ENCODE measurements at places on chromosomes 3 and 15. TPM values are rescaled to one million over a fixed set of nuclear protein-coding genes. Genes with fewer than 3 reads are reported as not detected.

GHRL gene
- not detected for total RNA-seq

GOLGA8T gene
- 0.80 TPM for total RNA-seq

IQCH gene
- 1.8 TPM for total RNA-seq

MOBP gene
- total RNA-seq = 0.16 TPM

CD86 gene
- not detected for total RNA-seq

RARRES1 gene
- total RNA-seq = 11.2 TPM

XCR1 gene
- not detected for total RNA-seq

ARPP21 gene
- 0.32 TPM for total RNA-seq

FSIP1 gene
- total RNA-seq = 0.70 TPM

PP2D1 gene
- not detected for total RNA-seq

PLA2G4D gene
- not detected for total RNA-seq
